Body of pancreas (tissue), 4 donors: ENCODE measurements at places on chromosomes 1 and 21. TPM values are rescaled to one million over a fixed set of nuclear protein-coding genes. Genes with fewer than 3 reads are reported as not detected.

Gene SEC16B
- 11.2 TPM for total RNA-seq

DNA sequence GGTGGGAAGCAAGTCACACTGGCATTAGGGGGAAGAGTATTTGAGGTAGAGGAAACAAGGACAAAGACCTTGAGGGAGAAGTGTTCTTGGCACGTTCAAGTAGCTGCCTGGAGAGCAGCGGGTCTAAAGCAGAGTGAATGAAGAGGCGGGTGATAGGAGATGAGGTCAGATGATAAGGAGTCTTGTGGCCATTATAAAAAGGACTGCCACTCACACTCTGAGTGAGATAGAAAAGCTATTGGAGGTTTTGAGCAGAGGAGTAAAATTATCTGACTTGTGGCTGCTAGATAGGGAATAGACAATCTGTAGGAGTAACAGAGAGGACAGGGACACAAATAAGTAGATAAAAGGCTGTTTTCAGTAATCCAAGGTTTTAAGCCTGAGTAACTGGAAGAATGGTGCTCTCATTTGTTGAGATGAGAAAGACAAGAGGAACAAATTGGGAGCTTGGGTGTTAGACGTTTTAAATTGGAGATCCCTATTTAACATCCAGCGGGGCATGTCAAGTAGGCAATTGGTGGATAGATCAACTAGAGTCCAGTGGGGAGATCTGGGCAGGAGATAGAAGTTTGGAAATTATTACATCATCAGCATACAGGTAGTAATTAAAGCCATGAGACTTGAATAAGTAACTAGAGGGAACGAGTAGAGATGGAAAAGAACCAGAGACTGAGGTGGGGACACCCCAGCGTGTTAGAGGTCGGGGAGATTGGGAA, 43.7 kb downstream of the HENMT1 start:
- H3K4me3 ChIP-seq = no peak overlapping the region
- H3K4me1 ChIP-seq = no peaks in the 10 kb centered on the region
- DNase-seq = no peak
- H3K27me3 ChIP-seq = no peaks in the 10 kb centered on the region
- H3K27ac ChIP-seq = no peak overlapping the region

DNA sequence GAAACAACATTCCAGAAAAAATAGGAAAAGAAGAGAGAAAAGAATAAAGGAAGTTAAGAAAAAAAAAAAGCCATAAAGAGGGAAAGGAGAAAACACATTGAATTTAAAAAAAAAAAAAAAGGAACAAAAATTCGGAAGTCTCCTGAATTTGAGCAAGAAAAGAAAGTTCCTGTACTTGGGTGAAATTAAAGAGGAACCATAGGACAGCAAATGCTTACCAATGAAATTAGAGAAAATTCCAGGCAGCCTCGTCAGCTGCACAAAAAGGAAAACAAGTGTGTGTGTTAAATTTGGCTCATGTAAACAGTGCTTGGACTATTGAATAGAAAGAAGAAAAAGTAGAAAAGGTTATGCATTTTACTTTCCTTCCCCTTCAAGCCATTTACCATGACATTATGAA, 4.9 kb downstream of the IL12RB2 start:
- H3K27me3 ChIP-seq = no peaks in the 10 kb centered on the region
- H3K4me3 ChIP-seq = no peak overlapping the region
- no peak for DNase-seq
- H3K27ac ChIP-seq = no peak overlapping the region

DNA sequence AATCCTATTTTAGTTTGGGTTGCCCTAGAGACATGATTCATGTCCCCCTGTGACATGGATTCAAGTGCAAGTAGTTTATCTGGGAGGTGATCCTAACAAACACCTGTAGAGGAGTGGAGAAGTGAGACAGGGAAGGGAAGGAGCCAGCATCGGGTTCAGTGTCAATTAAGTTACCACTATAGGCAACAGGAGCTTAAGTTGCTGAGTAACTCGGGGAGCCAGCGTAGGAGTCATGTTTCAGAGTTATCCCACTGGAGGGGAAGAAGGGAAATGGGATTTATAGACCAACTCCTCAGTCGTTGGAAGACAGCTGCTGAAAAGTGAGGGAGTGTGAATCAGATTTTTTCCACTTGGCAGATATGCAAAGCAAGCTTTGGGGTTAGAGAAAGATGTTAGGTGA, 54.9 kb downstream of the SLC30A7 start:
- H3K36me3 ChIP-seq = no peaks in the 10 kb centered on the region
- H3K4me3 ChIP-seq = no peak overlapping the region
- DNase-seq = no peak
- H3K27me3 ChIP-seq = no peaks in the 10 kb centered on the region

DNA sequence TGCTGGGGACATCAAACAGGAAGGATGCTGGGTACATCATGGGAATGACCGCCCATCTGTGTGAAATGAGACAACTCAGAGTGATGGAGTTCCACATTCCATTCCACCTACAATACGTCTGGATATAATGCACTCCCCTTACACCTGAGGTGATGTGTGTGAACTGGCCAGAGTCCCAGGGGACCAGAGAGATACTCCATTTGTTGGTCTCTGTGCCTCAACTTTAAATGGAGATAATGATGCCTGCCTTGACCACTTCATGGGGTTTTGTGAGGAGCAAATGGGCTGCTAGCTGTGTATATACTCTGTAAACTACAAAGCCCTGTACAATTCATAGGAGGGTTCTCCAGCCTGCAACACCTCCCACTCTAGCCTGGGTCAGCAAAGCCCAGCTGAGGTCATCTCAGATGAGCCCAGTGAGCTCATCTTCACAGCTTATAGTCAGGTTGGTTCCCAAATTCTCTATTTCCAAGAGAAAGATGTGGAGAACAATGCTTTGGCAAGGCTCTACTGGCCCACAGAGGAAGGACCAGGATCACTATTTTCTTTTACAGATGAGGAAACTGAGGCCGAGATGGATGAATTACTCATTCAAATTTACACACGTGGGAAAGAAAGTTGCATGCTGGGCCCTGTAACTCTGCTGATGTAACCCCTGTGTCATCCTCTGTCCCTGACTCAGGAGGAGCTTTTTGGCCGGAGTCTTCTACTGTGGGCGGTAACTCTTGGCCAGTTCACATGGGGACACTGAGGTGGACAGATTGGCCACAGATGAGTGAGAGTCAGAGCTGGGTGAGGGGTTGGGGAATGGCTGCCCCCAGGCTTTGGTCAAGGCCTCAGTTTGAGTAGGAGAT, 105.6 kb upstream of the GCLM start:
- no peak overlapping the region for H3K4me3 ChIP-seq
- no peaks in the 10 kb centered on the region for H3K27me3 ChIP-seq
- H3K4me1 ChIP-seq = no peaks in the 10 kb centered on the region

DNA sequence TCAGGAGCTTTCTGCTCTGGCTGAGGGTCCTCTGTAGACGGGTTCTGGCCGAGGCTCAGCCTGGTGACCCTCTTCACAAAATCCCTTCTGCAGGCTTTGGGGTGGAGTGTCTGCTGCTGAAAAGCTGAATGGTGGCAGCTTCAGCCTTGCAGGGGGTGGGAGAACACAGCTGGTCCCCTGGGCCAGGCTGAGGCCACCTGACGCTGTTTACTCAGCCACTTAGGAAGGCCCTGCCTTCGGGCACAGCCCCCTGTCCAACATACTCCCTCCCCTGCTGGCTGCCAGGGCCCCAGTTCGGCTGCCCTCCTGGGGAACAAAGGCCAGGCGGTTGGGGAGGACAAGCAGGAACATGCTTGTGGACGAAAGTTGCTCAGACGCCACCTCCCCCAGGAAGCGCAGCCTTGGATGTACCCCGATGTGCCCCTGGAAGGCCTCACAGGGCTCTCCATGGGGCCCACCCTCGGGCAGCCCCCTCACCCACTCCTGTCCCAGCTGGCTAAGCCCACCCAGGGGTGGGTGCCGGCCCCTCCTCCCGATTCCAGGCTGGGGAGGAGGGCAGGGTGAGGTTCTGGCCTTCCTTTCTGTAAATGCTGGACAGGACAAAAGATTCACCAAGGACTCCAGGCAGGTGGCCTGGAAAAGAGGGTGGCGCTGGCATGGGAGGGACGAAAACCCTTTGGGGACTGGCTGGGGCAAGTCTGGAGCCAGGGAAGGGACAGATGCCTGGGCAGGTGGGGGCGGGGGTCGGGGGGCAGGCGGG, at the start of gene ANKRD65:
ANKRD65 (minus strand) TSS at position 130 of the 760 bp plus-strand sequence. CDS start 271 bp downstream, outside the sequence.
- no peaks in the 10 kb centered on the region for H3K27me3 ChIP-seq
- H3K36me3 ChIP-seq = no peaks in the 10 kb centered on the region
- no peak for DNase-seq
- H3K27ac ChIP-seq = peak within 1 kb of the TSS; percentile 7
- H3K4me1 ChIP-seq = peaks cover 41% of the 10 kb centered on the region
- H3K4me3 ChIP-seq = peak within 1 kb of the TSS; percentile 10

DNA sequence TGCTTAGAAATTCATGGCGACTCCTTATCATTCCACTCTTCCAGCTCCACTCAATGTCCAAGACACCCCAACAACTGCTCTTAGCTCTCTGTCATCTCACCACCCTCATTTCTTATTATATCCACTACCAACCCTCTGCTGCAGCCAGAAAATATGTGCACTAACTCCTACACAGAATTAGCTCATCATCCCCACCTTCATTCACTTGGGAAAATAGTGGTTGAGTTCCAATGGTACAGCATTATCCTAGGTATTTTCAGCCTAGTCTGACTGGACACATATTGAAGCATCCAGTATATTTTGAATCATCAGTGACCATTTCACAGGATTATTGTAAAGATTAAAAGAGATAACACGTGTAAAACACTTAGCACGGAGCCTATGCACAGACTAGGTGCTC, 16.7 kb upstream of the VSIG8 start:
- no peaks in the 10 kb centered on the region for H3K4me1 ChIP-seq
- H3K36me3 ChIP-seq = no peaks in the 10 kb centered on the region
- no peak overlapping the region for H3K4me3 ChIP-seq
- H3K27me3 ChIP-seq = no peaks in the 10 kb centered on the region
- H3K27ac ChIP-seq = no peak overlapping the region

DNA sequence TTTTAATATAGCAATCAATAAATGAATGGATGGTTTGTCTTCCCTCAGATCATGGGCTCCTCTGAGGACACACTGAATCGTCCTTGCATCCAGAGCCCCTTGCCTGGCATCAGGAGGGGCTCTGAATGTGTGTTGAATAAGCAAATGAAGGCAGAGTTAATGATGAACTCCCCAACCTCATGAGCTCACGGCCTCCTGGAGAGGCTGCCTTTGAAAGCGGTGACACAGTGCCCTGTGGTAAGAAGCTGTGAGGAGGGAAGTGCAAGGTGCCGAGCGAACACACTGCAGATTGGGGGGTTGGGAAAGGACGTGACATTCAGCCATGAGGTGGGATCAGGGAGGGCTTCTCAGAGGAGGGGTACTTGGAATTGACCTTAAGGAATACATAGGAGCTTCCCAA, 3.2 kb upstream of the PARS2 start:
- H3K4me3 ChIP-seq = no peak overlapping the region
- no peak for DNase-seq
- H3K36me3 ChIP-seq = no peaks in the 10 kb centered on the region
- peaks cover 14% of the 10 kb centered on the region for H3K4me1 ChIP-seq

GRCh38 chr1:156807627-156808026, 9.0 kb downstream of the SH2D2A start:
- no peaks in the 10 kb centered on the region for H3K36me3 ChIP-seq
- H3K4me1 ChIP-seq = no peaks in the 10 kb centered on the region
- H3K4me3 ChIP-seq = no peak overlapping the region
- no peak for DNase-seq
- H3K27ac ChIP-seq = no peak overlapping the region

DNA sequence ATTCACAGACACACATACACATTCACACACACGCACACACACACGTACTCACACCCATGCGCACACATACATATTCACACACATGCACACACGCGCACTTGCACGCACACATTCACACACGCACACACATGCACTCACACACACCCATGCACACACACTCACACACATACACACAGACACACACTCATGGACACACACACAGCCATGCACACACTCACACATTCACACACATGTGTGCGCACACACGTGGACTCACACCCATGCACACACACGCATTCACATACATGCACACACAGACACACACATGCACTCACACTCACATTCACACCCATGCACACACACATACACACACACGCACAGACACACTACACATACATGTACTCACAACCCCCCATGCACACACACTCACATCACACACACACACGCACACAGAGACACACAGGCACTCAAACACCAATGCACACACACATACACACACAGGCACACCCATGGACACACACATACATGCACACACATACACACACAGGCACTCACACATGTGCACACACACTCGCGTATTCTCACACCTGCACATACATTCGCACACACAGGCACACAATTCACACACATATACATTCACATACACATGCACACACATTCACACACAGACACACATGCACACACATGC, 589.1 kb downstream of the PTPRU start:
- H3K4me3 ChIP-seq = no peak overlapping the region
- no peak overlapping the region for H3K27ac ChIP-seq
- DNase-seq = no peak

Gene PITHD1
- 31.9 TPM for total RNA-seq

- no peak overlapping the region for H3K27ac ChIP-seq
- DNase-seq = peak; percentile 21
- H3K4me1 ChIP-seq = no peaks in the 10 kb centered on the region
- H3K4me3 ChIP-seq = no peak overlapping the region
- H3K36me3 ChIP-seq = no peaks in the 10 kb centered on the region
- H3K27me3 ChIP-seq = no peaks in the 10 kb centered on the region
These were observed 54.1 kb downstream of the RUNX1 start for GRCh38 chr21:34994766-34995631.

Gene ECM1
- total RNA-seq = 2.1 TPM

GRCh38 chr1:220700556-220701179, 10.5 kb downstream of the C1orf115 start:
- H3K27ac ChIP-seq = no peak overlapping the region
- no peaks in the 10 kb centered on the region for H3K36me3 ChIP-seq
- H3K27me3 ChIP-seq = no peaks in the 10 kb centered on the region
- no peak overlapping the region for H3K4me3 ChIP-seq
- H3K4me1 ChIP-seq = peaks cover 5% of the 10 kb centered on the region
- no peak for DNase-seq

Gene ANKRD35
- 1.3 TPM for total RNA-seq

Gene TMIGD3
- not detected for total RNA-seq

DNA sequence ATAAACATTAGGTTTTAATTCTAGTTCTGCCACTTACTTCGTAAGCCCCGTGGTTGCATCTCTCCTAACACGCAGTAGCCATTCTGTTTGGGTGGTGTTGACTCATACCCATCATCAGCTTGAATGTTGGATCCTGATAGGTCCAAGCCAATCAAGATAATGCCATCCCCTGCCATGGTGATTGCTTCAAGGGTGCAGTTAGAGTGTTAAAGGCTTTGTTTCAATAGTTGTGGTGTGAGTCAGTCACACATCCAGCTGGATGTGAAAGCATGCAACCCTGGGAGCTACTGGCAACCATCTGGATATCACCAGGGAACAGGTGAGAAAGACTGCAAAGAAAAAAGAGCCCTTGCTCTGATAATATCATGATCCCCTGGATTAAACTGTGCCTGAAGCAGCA, 69.1 kb downstream of the OMA1 start:
- no peak for DNase-seq
- H3K27me3 ChIP-seq = no peaks in the 10 kb centered on the region
- no peaks in the 10 kb centered on the region for H3K36me3 ChIP-seq
- no peak overlapping the region for H3K27ac ChIP-seq
